Smooth muscle cell of the brain vasculature (primary cell): ENCODE measurements at places on chromosomes 16 and 17.

DNA sequence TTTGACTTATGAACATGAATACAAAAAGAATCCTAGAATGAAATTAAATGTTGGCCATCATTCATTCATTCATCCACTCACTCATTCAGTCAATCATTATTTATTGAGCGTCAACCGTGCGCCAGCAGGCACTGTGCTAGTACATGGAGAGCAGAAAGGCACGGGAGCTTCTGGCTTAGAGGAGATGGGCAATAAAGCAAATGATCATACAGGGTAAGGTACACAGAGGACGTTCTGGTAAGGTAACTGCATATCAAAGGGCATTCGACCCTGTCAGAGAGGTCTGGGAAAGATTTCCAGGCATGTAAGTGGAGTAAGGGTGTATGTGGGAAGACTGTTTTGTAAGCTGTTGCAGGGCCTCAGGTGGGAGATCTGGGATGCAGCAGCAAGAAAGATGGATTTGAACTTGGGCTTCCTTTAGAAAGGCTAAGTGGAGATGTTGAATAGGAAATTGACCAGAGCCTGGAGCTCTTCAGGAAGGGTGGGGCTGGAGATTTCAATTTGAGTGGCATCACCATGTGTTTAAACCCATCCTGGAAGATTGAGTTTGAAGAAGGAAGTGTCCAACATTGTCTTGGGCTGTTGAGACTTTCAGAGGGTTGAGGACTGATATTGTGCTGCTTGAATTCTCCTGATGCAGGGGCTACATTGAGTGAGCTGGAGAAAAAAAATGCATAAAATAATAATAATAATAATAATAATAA is 2.8 kb upstream of the MSI2 start:
- DNase-seq: no peak

GRCh38 chr17:17419166-17419565 is 57.6 kb upstream of the MED9 start:
- DNase-seq: no peak

DNA sequence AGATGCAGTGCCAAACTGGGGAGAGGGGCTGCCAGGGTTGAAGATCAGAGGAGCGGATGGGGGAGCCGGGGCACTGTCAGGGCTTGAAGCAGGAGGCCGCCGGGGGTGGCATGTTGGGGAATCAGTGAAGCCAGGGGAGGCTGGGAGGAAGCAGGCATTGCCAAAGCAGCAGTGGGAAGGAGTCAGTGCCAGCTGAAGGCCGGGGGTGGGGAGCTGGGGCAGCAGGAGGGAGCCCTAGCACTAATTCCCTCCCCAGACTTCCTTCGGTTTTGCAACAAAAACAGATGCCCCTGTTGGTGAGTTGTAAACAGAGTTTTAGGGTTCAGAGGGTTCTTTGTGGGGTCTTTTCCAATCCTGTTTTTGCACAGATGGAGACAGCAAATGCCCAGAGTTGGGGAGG is 10.9 kb upstream of the TAC4 start:
- DNase-seq: no peak

- no peak for DNase-seq
Measured at GRCh38 chr16:3282103-3282729, 1.1 kb upstream of the ZNF263 start.

- no peak for DNase-seq
Measured at GRCh38 chr17:72115781-72116525, 4.9 kb upstream of the SOX9 start.

DNA sequence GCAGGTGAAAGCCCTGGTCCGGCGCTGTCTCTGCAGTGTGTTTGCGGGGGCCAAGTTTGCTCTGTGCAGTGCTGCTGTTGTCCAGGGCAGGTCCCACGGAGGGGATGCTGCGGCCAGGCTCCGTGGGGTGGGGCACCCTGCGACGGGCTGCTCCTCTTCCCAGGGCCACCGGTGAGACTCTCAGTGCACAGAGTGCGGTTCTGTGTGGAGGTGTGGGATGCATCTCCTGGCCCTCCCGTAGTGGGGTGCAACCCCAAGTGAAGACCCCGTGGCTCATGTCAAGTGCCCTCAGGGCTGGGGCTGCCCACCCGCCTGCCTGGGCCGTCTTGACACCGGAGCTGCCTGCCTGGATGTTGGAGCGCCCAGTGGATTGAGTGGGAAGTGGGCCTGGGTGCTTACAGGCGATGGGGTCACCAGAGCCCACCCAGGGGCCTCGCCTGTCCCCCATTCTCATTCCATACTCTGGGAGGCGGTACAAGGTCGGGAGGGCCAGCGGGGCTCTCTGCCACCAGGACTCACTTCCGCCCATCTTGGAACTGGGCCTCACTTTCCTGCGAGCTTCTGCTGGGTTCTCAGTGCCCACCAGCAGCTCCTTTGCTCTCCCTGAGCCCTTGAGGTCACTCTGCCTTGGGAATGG is 119.9 kb downstream of the BANP start:
- no peak for DNase-seq

GRCh38 chr17:36198831-36199465 is 2.4 kb upstream of the CCL3L1 start:
- no peak for DNase-seq

GRCh38 chr16:9969580-9969979 is 212.6 kb downstream of the GRIN2A start:
- DNase-seq: no peak
